T-cell (primary cell): ENCODE measurements at places on chromosomes 4 and X.

DNA sequence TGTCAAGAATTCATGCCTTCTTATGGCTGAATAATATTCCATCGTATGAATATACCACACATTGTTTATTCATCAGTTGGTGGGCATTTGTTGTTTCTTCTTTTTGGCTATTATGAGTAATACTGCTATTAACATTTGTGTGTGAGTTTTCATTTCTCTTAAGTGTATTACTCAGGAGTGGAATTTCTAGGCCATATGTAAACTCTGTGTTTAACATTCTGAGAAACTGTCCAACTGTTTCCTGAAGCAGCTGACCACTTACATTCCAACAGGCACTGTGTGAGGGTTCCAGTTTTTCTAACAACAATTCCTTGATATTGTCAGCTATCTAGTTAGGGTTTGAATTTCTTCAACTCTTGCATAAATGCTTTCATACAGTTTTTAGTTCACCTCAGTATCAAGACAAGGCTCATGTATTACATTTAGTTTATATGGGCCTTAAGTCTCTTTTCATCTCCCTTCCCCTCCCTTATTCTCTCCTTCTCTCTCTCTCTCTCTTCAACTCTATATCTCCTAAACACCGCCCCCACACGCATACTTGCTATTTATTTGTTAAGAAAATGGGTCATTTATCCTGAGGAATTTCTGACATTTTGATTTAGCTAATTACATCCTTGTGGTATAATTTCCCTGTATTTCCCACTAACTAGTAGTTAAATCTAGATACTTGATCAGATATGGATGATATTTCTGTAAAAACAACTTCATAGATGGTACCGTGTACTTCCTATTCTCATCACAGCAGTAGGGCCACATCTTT lies 77.4 kb downstream of the WDR19 start:
- DNase-seq: no peak

DNA sequence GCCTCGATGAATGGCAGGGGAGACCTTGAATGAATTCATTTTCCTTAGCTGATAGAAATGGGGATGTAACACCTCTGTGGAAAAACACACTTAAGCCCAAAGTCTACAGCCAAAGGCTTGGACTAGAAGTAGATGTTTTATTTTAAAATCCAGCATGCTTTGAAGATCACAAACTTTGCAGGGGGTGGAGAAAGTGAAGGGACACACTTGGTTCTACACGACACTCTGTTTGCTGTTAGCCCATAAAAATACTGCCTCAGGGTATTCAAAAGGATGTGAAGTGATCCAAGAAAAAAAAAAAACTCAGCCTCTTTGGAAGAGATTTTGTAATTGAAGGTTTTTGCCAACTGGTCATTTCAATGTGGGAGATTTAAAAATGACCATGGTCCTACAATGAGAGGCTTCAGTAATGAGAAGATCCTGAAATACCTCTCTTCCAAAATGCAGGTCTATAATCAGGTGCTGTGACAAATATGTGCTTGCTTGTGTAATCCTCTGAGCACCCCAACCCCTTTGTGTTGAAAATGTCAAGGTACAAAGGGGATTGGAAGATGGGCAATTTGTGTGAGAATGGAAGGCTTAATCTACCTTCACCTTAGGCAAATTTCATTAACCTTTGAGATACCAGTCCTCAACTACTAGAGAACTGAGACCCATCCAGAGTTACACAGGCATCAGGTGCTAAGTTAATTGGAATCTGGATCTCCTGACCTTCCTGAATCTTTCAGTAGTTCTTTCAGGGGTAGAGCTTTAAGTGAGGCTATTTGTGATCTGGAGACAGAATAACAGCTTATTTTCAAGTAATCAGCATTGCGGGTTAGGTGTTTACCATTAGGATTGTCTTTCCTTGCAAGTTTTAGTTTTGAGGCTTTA lies 82.5 kb downstream of the HS6ST2 start:
- DNase-seq: no peak

GRCh38 chr4:70473679-70474078 lies 1.7 kb downstream of the MUC7 start:
- no peak for DNase-seq

DNA sequence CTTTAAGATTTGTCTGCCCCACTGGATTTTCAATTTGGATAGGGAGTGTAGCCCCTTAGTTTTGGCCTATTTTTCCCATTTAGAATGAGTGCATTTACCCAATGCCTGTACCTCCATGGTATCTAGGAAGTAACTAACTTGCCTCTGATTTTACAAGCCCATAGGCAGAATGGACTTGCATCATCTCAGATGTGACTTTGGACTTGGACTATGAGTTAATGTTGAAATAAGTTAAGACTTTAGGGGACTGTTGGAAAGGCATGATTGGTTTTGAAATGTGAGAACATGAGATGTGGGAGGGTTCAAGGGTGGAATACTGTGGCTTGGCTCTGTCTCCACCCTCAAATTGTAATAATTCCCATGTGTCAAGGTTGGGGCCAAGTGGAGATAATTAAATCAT lies 2480.2 kb downstream of the PCDH7 start:
- no peak for DNase-seq

DNA sequence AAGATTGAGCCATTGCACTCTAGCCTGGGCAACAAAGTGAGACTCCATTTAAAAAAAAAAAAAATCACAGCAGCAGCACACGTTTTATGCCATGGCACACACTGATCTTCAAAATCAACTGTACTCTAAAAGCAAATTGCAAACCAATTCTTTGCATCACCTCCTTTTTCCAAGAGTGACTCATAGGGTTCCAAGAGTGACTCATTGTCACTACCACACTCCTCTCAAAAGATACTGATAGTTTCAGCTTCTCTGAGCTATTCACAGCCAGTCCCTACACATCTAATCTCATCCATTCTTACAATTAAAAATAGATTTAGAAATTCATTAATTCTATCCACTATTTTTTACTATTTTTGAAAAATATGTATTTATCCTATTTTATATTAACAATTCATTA lies 1494.9 kb upstream of the AGA start:
- DNase-seq: no peak

GRCh38 chr4:5812506-5813229 lies 80.2 kb downstream of the CRMP1 start:
- no peak for DNase-seq

GRCh38 chr4:77127837-77128621 lies 29.0 kb upstream of the CCNG2 start:
- no peak for DNase-seq

- DNase-seq: no peak
Measured at GRCh38 chr4:128225148-128225547, 62.5 kb downstream of the PGRMC2 start.

DNA sequence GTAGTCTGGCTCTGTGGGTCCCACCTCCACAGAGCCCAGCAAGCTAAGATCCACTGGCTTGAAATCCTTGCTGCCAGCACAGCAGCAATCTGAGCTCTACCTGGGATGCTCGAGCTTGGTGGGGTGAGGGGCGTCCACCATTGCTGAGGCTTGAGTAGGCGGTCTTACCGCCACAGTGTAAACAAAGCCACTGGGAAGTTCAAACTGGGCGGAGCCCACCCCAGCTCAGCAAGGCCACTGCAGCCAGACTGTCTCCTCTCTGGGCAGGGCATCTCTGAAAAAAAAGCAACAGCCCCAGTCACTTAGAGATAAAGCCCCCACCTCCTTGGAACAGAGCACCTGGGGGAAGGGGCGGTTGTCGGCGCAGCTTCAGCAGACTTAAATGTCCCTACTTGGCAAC lies 243.2 kb upstream of the POF1B start:
- DNase-seq: no peak

- DNase-seq: no peak
Measured at GRCh38 chr4:22534374-22534773, 18.5 kb upstream of the ADGRA3 start.

GRCh38 chr4:154019811-154020210 lies 230.9 kb upstream of the SFRP2 start:
- no peak for DNase-seq

DNA sequence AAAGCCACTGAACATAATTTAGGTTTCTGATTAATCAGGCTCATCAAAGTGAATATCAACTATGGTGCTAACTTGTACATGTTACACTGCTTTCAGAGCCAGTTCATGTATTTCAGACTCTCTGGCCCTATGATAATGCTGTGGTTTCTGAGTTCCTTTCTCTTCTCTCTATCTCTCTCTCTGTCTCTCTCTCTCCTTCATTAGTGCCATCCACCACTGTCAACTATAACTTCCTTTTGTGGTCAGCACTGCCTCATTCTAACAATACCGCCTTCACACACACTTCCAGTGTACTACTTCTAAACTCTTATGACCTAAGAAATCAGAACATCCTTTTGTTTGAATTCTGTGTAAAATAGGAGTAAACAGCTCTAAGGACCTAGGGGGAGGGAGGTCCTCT lies 907.1 kb downstream of the RPA4 start:
- DNase-seq: no peak

DNA sequence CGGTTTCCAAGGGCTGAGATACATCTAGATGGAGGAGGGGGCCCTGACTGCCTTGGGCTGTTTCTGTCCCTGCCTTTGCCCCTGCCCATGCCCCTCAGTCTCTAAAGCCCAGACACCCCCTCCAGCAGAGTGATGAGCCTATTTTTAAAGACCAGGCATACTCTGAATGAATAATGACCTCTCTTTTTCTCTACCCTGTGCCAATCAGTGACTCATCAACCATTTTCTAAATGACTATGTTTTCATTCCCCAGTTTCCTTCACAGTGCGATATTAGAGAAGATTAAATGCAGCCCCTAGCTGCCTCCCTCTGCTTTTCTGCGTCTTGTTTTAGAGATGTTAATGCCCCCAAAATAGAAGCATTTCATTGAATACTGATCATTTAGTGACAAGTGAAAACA lies 15.5 kb upstream of the NHS start:
- no peak for DNase-seq

DNA sequence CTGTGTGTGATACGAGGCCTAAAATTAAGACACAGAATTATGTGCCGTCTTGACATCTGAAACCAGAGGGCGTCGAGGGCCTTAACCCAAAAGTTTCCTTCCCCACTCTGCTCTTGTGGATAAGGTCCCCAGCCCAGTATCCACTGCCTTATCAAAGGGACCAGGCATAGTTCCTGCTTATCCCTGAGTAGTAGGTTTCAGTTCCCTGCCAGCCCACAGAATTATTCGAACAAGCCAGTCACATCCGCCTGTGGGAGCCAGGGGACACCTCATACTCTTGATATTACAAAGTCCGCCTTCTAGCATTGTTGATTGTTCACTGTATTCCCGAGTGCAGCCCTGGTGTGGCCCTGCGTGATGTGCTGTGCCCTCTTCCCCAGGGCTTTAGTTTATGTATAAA lies 5.4 kb upstream of the MMRN1 start:
- DNase-seq: no peak

DNA sequence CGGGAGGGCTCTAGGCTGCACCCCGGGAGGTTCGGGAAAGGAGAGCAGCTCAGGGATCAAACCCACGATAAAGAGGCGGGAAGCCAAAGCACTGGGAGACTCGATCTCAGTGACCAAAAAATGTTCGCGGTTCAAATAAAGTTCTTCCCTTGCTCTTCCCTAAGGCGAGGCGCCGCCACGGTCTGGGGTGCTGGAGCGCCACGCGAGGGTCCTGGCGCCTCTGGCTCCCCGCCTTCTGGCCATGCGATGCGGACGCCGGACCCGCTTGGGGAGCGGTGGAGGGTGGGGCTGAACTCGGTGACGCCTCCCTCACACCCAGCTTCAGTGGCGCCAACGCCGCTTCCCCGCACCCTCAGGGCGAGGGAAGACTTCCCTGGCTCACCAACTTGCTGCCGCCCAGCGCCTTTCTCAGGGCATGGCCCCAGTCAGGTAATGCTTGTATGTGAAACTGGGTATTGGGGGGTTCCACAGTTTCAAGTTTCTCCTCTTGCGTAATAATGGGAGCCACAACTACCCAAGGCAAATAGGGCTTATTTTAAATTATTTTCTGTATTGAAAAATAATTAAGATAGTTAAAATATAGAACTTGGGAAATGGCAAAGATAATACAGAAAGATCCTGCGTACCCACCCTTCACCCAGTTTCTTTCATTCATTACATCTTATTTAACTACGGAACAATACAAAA lies at the start of gene QRFPR:
Gene QRFPR, minus strand, starts transcription at position 243 of the 687 bp plus-strand sequence. CDS start 371 bp downstream, outside the sequence.
- DNase-seq: no peak

DNA sequence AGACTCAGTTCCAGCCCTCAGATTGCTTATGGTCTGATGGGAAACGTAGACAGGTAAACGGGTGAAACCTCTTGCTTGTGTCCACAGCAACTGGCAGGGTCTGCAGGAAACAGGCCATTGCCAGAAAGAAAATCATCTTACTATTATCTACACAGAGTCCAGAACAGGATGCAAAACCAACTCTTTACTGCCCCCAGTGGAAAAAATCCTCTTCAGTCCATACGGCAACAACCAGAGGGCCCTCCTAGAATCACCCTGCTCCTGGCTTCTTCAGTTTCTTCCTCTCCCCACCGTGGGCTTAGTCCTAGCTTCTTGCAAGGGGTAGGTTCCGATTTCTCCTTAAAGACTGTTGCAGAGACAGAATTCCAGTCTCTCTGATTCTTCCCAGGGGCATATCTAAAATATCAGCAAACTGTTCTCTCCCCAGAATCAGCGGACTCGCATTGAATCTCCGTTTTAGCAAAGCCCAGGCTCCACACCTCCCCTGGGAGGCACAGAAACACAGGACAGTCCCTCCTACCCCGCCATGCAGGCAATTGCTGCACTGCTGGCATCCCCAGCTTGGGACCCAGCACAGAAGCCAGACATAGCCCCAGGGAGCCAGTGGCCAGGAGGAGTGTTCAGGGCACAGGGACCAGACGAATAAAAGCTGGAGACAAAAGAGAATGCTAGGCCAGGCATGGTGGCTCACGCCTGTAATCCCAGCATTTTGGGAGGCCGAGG lies 41.0 kb upstream of the SH3RF1 start:
- no peak for DNase-seq

DNA sequence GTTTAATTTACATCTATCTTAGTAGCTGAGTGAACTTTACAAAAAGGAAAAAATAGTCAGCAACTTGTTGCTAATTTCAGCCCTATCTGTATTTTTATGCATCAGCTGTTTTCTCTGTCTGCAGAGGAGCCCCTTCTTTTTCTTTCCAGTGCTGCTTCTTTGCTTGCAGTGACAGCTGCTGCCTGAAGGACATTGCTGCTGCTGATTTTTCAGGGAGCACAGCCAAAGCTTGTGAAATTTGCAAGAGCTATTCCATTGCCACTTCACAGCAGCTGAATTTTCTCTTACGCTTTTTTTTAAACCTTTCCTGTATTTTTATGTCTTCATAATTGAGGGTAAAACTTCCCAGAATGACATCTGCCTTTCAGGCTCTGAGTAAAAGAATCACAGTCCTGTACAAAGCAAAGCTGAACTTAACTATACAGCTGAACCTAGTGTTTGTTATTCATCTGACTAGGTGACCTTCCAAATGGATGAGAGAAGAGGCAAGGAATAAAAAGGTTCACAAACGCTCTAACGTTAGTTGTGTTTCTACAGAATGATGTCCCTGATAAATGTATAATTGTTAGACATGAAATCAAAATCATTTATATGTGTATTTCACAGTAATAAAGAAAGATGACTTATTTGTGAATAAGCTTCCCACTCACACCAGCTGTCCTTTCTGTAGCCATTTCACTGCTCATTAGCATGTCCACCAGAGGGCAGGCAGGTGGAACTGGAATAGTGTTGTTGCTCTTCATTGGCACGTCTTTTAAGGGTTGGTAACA lies 541.4 kb downstream of the ADGRL3 start:
- no peak for DNase-seq

- no peak for DNase-seq
Measured at GRCh38 chr4:3476936-3477749, 14.0 kb downstream of the DOK7 start.

- no peak for DNase-seq
Measured at GRCh38 chrX:91108761-91109160, 325.9 kb upstream of the PABPC5 start.
